ENCODE measurements at places on chromosomes 4 and X.

GRCh38 chrX:69107231-69107739, 58.0 kb downstream of the PJA1 start:
- DNase-seq: no peak

DNA sequence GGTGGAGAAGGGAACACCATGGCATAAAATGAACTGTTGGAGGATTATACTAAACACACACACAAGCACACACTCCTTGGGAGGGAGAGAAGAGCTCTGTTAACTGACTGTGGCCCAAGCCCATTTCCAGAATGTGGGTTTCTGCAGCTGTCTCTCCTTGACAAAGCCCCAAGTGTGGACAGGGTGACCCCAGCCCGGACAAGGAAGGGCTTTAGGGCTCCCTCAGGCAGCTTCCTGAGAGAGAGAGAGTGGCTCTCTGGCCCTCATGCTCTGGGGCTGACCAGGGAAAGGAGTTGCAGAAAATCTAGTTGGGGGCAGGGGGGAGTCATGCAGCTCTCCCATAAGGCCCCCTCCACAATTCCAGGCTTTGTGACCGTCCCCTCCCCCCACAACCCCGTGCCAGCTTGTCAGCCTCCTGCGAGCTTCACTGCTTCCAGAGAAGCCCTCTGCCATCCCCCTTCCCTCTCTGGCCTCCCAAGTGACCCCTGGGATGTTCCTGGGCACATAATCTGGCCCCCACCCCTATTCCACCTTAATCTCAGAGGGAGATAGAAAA, 590 bp downstream of the ARHGEF9 start:
- DNase-seq: peak; percentile 17

DNA sequence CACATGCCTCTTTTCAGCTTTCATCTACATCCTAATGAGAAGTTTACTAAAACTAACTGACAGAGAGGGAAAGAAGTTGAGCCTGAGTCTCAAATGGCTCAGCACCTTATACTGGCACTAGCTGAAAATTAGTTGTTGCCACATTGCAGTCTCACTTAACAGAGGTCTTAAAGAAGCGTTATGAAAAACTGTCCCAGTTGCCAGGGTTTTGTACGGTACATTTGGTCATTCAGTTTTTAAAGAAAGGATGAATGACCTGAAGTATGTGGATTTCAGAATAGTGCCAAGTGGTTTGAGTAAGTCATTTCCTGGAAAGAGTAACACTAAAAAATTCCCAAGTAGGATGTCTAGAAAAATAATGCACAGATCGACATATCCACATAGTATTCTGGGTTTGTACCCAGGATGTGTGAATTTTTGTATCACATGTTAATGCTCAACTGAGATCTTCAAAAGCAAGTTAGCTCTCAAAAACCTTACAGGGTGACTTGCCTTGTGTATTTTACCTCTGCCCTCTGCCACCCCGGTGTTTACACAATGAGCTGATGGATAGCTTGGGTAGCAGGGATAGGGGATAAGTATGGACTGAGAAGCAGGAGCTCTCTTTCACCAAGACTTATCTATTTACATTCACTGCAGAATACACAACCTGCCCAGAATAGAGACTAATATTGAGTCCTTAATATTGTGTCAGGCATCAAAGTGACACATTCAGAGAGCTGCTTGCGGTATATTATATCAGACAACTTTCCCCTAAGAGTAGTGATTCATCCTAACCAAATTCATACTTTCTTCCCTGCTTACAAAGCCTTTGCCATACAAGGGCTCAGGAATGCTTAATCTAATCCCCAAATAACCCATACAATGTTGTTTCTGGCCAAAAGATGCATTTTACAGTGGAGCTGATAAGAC, 1075.7 kb upstream of the PABPC4L start:
- DNase-seq: no peak

DNA sequence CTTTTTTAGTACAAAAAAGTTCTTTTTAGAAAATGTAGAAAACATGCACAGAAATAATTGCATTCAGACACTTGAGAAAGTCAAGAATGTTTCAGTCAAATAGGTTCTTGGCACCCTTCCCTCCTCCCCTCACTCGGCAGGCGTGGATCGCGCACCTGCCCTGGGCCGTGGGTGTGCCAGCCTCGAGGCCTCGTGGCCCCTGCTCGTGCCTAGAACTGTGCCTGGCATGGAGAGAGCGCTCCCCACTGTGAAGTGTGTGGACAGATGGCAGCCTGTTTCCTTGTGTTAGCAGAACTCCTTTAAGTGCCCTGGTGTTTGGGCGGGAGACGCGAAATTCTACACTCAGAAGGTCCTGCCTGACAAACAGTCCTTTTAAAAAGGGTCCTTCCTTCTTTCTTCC, 14.7 kb downstream of the RGS12 start:
- no peak for DNase-seq

DNA sequence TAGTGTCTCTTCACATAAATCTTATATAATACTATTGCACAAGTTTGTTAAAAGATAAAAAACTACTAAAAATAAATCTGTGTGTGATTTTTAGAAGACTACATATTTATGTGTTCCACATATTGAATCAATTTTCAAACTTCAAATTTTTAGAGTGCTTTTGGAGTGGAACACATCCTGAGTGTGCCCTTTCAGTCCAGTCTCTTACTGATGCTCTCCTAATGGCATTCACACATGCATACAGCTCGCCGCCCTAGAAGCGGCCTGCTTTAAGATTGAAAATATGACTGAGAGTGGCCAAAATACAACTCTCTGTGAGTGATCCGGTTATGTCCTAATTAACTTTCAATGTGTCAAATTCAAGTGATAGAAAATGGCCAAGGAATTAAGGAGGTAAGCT, 628.8 kb downstream of the ANKRD50 start:
- DNase-seq: no peak

DNA sequence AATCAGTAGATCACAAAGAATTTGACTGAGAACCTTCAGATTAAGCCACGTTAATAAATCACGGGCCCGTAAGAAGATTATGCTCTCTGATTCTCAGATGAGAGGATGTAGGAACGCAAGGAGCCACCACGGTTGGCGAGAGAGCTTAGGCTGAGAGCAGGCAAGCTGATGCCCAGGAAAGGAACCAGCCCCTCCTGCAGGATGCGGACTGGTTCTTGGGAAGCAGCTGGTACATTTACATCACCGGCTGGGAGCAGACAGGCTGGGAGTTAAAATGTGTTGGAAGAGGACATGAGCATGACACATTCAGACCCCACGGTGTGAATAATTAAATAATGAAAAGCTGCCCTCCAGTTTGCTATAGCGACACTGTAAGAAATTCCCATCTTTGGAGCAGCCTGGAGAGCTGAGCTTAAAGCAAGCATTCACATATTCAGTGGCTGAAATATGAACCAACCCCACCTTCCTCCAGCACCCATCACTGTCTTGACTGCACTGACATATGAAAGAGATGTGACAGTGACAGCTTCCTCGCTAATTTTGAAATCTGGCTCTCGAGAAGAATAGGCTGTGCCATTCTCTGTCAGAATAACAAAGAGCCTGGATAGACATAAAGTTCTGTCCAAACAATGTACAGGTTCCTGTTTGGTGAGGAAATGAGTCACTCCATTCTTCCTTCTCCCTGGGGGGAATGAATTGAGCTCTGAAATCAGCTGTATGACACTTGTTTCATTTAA, 33.1 kb downstream of the LNX1 start:
- DNase-seq: no peak

Data from transverse colon (tissue), 4 donors.